T-helper 22 cell (primary cell): ENCODE measurements at places on chromosomes 16 and 17.

GRCh38 chr16:81901484-81901883 is 109.8 kb downstream of the SDR42E1 start:
- no peak for DNase-seq

- no peak for DNase-seq
Measured at GRCh38 chr17:32672711-32673110, 185.9 kb downstream of the CDK5R1 start.

- no peak for DNase-seq
Measured at GRCh38 chr16:28932339-28933141, 769 bp downstream of the CD19 start.

DNA sequence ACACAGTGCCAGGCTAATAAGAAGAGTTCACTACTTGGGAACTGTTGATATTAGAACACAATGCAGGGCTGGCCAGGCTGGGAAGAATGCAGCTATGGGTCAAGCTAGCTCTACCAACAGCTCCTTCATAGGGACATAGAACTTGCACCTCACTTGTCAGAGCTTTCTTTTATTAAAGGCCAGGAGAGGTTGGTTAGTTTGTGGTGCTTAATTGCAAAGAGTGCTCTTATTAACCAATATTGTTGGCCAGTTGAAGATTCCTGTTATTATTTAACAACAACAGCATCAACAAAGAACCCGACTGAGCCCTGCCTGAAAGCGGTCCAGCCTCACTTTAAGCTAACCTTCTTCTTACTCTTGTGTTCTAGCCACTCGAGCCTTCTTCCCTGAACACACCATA is 43.4 kb upstream of the ANKFN1 start:
- no peak for DNase-seq

- DNase-seq, result no peak
Measured at GRCh38 chr16:78906135-78906534, 694.4 kb downstream of the MAF start.

- no peak for DNase-seq
Measured at GRCh38 chr16:86100205-86101136, 201.5 kb downstream of the IRF8 start.

- DNase-seq, result no peak
Measured at GRCh38 chr16:379183-379960, 2.4 kb downstream of the PGAP6 start.

- DNase-seq, result no peak
Measured at GRCh38 chr17:44074231-44074910, 3.8 kb downstream of the G6PC3 start.

- no peak for DNase-seq
Measured at GRCh38 chr16:31704138-31704537, 169.5 kb upstream of the ZNF267 start.
